ENCODE measurements at places on chromosomes 11 and 22.

GRCh38 chr11:24965748-24966147 is 468.9 kb downstream of the LUZP2 start:
- DNase-seq, result no peak

- no peak for DNase-seq
These were observed 585 bp downstream of the THYN1 start for GRCh38 chr11:134252346-134253187.

- no peak for DNase-seq
These were observed 14.3 kb downstream of the ATP5MG start for GRCh38 chr11:118415739-118416068.

DNA sequence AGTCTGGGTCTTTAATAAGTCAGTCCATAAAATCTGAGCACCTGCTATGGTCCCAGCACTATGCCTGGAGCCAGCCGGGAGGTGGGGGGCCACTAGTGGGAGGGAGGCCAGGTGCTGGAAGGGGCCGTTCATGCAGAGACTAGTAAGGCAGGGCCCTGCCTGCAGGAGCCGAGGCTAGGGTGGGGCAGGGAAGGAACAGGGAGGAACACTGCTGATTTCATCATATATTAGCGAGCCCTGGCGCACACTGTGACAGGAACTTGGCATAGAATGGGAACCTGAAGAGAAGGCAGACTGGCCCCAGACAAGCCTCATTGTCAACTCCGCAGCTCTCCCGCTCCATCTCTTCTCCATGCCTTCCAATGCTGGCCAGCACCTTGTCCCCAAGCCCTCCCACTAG is 7.1 kb downstream of the VSIG10L2 start:
- no peak for DNase-seq

DNA sequence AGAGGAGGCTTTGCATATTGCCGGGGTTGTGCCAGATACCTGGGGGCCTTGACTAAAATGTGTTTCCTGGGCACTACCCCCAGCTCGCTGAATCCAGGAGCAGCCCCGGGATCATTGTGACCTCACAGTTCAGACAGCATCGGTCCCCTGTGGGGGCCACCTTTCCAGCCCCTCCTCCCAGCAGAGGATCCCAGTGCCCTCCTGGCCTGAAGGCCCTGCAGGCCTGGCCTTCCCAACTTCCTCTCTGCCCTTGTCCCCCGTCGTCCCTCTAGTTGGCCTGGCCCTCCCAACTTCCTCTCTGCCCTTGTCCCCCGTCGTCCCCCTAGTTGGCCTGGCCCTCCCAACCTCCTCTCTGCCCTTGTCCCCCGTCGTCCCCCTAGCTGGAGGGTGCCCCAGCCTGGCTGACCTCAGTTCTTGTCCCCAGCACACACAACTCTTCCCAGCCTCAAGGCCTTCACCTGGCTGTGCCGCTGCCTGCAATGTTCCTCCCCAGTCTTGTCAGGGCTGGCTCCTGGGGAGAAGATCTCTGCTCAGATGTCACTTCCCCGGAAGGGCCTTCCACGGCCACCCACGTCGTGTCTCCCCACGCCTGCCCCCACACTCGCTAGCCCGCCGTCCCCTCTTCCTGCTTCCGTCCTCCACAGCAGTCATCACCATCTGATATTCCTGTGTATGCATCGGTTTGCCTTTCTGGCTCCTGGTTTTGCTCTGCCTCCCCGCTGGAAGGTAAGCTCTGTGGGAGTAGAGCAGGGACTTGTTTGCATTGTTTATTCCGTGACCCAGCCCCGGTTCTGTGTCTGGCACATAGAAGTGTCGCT is 12.6 kb upstream of the ANO1 start:
- DNase-seq, result no peak
